Lower leg skin (tissue), 4 donors: ENCODE measurements at places on chromosomes 7 and 10.

- DNase-seq: no peak
Observed at GRCh38 chr7:18509481-18509880, 13.9 kb downstream of the HDAC9 start.

- DNase-seq: no peak
Observed at GRCh38 chr7:23242935-23243334, 3.6 kb upstream of the GPNMB start.

GRCh38 chr10:97509120-97509680, 10.5 kb downstream of the UBTD1 start:
- DNase-seq: no peak

DNA sequence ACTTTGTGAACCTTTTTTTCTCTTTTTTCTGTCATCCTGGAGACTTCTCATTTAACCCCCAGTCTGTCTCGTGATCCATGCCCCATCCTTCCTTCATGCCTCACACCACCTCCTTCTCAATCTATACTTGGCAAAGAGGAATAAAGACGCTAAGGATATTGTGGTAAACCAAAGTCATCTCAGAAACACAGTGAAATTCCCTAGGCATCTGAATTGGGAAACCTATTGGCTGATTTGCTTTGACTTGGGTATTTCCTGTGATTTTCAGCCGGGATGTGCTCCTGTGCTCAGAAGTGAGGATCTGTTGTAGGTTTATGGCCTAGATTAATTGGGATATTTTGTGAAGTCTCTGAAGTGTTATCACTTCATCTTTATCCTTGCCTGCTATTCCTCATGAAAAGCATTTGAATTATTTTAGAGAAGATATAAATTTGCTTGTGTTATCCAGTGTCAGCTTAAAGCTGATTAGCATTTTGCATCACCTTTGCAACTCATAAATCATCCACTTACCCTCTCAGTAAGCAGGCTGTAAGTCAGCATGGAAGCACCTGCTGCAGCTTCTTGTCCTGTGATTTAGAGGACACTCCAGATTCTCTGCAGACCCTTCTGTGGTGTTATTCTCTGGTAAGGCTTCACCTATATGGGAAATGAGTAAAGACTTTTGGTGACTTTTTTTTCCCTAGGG, 138.0 kb downstream of the AUTS2 start:
- no peak for DNase-seq

- DNase-seq: no peak
Observed at GRCh38 chr7:151843181-151843580, 33.7 kb downstream of the PRKAG2 start.

- no peak for DNase-seq
Observed at GRCh38 chr7:131620673-131621609, 64.5 kb upstream of the PODXL start.

- no peak for DNase-seq
Observed at GRCh38 chr10:92045641-92046106, 122.1 kb downstream of the BTAF1 start.

- no peak for DNase-seq
Observed at GRCh38 chr10:50419091-50419490, 167.8 kb upstream of the ASAH2 start.

- no peak for DNase-seq
Observed at GRCh38 chr7:27162561-27163287, 2.6 kb downstream of the HOXA9 start.
